ENCODE measurements at places on chromosomes 2 and 18.

DNA sequence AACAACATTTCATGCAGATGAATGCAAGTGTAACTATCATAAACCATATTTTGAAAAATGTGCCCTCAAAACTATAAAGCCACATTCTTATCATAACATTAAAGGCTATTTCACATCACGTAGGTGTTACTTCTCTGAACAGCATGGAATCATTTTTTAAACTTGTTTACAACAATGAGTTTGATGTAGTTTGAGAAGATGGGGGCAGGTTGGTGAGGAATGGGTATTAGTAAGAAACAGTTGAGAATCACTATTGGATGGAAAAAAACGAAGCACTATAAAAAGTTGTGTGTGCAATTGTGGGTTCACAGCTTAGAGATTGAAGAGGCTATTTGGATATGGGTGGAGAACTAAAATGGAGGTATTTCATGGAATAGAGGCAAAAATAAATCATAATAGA, 569.1 kb downstream of the ARHGAP15 start:
- DNase-seq = no peak

DNA sequence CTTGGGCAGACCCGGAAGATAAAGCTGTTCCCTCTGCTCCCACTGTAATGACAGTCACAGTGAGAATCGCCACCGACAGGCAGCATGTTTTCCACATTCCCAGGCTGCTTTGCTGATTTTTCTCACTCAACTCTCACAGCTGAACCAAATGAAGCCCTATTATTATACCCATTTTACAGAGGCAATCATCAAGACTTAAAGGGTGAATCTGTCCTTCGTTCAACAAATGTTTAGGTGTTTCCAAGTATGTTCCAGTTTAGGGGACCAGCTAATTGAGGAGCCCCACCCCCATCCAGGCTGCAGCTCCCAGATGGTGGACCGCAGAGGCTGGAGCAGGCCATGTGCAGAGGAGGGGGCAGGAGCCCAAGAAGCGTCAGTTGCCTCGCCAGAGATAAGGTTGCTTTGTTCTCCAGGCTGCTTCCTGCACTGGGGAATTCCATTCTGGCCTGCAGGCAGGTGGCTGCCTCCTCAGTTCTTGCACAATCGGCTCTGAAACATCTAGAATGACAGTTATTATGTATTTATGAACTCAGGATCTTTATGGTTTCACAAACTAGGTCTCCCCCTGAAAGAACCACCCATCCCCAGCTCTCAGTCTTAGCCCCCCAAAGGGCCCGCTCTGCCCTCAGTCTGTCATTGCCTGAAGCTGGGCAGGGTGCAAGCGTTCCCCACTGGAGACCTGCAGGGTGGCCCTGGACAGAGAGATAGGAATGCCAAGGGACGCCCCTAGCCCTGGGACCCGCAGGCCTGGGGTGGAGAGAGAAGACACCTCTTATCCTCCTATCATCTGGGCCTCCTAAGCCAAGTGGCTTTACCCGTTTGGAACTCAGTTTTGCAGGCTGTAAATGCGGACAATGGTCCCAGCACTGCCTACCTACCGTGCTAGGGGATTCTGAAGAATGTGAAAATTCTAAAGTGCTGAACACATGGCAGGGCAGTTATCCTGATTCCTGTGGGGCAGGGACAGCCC, 49.1 kb upstream of the MYCN start:
- no peak for DNase-seq

DNA sequence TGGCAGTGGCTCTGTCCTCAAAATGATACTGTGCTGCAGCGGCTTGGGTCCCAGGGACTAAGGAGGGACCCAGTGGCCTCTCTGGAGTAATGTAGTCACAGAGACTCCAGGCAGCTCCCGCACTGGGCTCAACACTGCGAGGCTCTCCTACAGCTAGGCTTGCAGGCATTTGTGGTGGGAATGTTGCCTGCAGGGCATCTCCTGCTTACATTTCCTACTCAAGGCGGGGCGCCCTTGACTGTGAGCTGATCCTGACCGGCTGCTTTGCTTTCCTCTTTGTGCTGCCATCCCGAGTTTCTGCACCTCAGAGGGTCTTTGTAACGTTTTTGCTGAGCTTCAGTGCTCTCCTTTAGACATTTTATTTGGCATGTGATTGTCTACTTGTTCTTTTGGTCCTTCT, 177.4 kb upstream of the FN1 start:
- no peak for DNase-seq

DNA sequence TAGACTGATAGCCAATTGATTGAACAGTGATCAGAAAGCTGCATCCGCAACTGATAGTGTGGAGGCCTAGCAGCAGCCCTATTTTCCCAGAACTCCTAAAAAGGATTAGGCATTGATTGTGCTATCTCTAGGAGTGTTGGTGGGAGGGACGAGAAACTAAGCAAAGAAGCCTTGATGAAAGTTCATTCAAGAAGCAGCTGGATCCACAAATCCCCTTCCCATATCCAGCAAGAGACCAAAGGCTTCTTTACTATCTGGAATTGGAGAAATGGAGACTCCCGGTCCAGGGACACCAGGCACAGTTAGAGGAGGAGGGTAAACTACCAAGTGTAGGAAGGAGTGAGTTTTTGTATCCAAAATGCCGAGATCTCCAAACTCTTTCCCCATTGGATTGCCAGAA, 151.5 kb downstream of the ALK start:
- no peak for DNase-seq

- DNase-seq = no peak
Measured at GRCh38 chr2:42973726-42974125, 181.3 kb upstream of the HAAO start.

DNA sequence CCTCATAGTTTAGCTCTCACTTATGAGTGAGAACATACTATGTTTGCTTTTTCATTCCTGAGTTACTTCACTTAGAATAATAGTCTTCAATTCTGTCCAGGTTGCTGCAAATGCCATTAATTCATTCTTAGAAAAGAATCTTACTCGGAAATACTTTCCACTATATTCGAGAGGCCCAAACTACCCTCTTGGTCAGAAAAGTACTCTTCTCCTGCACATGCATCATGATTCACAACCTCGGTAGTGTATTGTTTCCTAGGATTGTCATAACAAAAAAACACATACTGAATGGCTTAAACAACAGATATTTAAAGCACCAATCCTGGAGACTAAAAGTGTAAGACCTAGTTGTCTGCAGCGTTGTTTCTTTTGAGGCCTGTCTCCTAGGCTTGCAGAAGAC, 364.0 kb upstream of the SLC14A2 start:
- no peak for DNase-seq

DNA sequence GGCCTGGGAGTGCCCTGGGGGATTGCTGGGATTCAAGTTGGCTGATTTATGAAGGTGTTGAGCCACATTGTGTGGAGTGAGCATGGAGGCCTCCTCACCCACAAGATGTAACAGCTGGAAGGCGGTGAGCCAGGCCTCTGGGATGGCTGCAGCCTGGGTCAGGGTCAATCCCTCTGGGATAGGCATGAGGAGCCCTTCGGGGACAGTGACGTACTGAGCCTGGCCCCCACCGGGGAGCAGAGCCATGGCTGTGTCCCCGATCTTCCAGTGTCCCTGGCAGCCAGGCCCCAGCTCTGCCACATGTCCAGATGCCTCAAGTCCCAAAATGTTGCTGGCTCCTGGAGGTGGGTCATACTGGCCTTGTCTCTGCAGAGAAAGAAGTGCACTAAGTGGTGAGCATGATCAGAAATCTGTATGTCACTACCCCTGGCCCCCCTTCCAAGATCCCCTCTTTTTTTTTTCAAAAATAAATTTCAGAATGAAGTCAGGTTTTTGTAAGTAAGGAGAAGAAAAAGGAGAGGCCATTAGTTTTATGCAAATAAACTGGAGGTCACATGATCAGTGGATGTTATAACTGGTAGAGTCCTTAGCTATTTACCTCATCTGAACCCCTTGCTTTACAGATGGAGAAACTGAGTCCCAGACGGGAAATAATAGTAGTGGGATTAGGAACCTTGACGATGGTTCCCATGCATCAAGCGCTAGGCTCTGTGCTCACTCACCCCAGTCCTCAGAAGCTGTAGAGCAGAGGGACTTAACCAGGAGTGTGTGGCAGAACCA, 1.7 kb downstream of the TP53I3 start:
- no peak for DNase-seq

- DNase-seq = no peak
Measured at GRCh38 chr2:41966920-41967319, 80.9 kb upstream of the PKDCC start.

GRCh38 chr2:214775971-214776370, 33.5 kb downstream of the BARD1 start:
- no peak for DNase-seq

DNA sequence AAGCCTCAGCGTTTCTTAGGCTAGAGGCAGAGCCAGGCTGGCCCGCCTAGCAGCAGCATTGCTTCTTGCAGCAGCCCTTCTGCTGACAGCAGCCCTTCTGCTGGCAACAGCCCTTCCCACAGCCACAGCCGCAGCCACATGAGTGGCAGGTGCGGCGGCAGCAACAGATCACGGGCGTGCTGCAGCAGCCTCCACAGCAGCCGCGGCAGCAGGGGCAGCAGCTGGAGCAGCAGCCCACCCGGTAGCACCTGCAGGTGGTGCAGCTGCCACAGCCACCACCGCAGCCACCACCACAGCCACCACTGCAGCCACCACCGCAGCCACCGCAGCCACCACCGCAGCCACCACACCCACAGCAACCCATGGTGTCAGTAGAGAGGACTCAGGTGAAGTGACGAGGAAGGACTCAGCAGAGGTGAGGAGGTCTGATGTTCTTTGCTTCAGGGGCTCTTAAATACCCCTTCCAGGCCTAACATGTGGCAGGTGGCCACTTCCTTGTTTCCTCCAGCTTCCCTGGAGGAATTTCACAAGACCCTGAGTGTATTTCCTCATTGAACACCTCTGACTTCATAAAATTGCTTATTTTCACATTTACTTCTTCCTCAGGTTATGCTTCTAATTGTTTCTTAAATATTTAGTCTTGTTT, at the start of gene SCYGR6:
Gene SCYGR6 (minus strand): TSS at position 364 of the 646 bp plus-strand sequence. CDS start 0 bp downstream, at position 364.
- DNase-seq = no peak

- DNase-seq = no peak
Measured at GRCh38 chr2:36492216-36492945, 105.6 kb downstream of the FEZ2 start.

- DNase-seq = no peak
Measured at GRCh38 chr2:43592443-43592842, 3.4 kb downstream of the THADA start.

DNA sequence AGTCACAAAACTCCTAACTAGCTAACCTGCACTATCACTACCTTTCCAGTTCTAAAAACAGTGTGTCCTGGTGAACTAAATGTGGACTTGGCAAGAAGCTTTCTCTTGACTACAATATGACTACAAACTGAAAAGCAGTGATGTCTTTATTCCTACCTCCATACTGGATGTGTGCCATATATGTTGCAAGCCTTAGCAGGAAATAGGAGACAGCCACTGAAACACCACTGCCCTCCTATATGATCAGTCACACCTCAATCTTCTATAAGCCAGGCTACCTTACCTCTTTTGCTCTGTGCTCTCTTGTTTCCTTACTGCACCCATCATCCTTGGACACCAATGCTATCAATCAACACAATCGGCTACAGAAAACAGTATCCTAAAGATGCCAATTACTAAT, 34.1 kb downstream of the SS18 start:
- no peak for DNase-seq

DNA sequence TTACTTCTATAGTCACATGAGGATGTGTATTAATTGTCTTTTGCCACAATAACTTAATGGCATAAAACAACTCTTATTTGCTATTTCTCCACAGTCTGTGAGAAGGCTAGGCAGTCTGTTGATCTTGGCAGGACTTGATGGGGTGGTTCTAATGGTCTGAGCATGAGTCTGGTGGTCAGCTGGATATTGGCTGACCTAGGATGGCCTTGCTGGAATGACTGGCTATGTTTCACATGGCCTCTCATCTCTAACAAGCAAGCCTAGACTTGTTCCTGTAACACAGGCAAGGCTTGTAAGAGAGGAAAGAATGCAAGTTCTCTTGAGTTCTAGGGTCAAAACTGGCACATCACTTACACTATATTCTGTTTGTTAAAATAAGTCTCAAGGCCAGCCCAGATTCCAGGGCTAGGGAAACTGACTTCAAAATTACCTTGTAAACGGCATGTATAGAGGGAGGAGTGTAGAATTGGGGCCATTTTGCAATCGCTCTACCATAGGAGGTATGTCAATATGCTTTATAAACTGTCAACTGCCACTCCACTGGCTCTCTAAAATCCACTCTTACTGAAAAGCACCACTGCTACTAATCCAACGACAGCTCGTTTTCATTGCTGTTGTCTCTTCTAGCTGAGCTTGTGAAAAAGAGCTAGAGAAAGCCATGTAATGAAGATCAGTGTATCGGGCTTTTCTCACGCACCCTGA, 325.0 kb upstream of the PKDCC start:
- no peak for DNase-seq

DNA sequence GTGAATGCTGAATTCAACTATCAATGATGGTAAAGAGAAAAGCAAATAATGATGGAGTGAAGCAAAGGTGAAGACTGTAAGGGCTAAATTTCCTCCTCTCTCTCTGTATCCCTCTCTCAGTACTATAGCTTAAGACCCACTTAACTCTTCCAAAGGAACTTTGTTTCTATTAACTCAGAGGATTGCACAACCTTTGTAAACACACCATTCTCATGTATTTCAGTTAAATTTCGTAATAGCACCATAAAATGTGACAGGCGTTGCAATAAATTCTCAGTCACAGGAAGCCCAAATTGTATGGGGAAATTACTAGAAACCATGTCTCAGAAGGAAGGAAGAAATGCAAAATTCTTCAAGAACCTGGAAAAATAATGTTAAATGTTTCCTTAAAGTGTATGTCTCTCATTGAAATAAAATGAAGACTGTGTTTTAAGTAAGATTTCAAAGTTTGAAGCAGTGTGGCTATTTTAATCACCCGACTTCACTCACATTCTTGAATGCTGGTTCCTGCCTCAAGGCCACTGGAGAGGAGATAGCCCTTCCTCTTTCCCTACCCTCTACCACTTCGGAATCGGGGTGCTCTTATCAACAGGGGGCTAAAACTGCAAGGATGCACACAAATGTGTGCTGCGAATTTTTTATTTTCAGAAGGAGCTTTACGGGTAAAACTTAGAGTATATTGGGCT, 112.1 kb downstream of the FTCDNL1 start:
- DNase-seq = no peak

DNA sequence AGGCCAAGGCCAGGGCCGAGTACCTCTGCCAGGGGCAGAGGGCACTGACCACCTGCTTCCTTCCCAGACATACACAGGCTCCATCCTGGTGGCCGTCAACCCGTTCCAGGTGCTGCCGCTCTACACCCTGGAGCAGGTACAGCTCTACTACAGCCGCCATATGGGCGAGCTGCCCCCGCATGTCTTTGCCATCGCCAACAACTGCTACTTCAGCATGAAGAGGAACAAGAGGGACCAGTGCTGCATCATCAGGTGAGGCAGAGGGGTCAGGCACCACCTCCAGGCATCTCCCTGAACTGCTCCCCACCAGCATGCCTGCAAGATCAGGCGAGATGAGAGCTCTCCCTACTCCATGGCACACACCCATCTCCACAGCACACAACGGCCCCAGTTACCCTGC, 31.1 kb downstream of the MYO7B start:
- no peak for DNase-seq

- DNase-seq = no peak
Measured at GRCh38 chr2:231600619-231601355, 8.1 kb downstream of the TEX44 start.

All from activated gamma-delta T cell treated with Interleukin-2 at 50 U/mL for 16 hours (primary cell).